ENCODE measurements at places on chromosomes 12 and 14. TPM values are rescaled to one million over a fixed set of nuclear protein-coding genes. Genes with fewer than 3 reads are reported as not detected.
A peak's percentile ranks its signal among the peaks of the same experiment; 100 is the strongest.

GRCh38 chr14:99971087-99971940 lies 93.9 kb upstream of the EVL start:
- peak; percentile 90 for DNase-seq

DNA sequence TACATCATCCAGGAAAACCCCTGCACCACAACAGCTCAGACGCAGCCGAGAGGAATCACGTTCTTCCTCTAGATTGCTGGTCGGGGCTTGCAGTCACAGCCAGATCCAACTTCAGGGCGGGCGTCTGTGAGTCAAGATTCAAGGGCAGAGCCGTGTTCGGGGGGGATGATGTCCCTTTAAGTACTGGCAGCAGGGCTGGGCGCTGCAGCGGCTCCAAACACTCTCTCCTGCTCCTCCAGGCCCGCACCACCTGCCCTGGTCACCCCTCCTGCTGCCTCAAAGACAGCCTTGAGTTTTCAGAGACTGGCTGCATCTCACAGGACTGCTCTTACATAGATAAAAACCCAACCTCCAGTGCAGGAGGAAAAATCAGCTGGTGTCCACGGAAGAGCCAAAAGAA lies 68.3 kb downstream of the KDM2B start:
- no peak for DNase-seq

DNA sequence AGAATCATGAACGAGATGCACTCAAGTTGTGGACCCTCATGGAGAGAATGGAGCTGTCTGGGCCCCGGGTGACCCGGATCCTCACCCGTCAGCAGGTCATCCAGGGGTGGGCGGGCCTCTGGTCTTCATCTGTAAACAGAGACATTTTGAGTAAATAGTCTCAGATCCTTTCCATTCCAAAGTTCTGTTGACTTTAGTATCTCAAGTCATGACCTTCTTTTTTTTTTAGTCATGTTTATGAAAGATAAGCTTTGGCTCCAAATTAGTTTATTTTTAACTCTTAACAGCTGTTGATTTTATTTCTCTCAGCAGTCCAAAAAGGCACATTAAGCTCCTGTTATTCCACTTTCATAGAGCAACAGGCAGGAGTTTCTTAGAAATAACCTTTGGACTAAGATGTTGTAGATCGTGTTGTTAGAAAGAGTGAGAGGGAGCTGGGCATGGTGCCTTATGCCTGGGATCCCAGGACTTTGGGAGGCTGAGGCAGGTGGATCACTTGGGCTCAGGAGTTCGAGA lies 48.9 kb upstream of the AMN start:
- no peak for DNase-seq

- DNase-seq, result no peak
Measured at GRCh38 chr12:2832550-2833127, 2.2 kb downstream of the NRIP2 start.

DNA sequence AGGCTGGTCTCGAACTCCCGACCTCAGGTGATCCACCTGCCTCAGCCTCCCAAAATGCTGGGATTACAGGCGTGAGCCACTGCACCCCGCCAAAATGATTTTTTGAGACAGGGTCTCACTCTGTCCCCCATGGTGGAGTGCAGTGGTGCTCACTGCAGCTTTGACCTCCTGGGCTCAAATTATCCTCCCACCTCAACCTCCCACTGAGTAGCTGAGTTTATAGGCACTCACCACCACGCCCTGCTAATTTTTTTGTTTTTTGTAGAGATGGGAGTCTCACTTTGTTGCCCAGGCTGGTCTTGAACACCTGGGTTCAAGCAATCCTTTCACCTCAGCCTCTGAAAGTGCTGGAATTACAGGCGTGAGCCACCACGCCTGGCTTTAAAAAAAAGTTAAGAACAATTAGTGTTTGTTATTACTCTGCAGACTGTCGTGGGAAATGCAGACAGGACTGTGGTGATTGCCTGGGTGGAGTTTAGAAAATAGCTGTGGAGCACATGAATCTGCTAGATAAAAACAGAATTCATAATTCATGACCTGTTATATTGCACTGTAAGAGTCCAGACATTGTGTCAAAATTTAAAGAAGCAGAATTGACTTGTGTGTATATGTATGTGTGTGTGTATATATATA lies 9.2 kb upstream of the COX6A1 start:
- DNase-seq, result no peak

DNA sequence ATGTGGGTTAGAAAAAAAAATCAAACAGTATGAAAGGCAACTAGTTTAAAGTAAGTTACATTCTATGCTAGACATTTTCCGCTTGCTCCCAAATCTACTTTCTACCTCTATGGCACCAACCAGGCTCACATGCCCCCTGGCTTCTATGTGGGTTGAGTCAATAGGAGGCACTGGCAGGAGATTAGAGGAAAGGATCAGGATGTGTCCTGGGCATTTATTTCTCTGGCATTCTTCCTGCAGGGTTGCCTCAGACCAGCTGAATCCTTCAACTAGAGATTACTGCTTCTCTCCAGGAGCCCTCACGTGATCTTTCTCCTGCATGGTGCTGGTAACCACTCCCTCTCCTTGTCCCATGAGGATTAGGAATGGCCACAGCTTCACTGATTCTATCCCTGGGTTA lies 14.9 kb upstream of the CCDC60 start:
- no peak for DNase-seq

The WNT5B gene
- 3.6 TPM for polyA plus RNA-seq

DNA sequence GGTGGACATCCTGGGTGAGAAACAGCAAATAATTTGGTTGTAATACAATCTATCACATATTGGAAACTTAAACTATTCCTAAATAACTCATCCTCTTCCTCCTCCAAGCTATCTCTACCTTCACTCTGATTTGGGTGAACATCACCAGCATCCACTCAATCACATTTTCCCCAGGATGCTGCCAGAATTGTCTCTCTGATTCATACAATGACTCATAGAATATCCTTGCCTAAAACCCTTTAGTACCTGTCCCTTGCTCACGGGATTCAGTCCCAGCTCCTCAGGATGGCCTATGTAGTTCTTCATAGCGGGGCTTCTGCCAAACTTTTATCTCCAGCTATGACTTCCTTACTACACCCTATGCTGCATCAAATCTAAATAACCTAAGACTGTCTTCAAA lies 146.8 kb downstream of the EMP1 start:
- no peak for DNase-seq

- no peak for DNase-seq
Measured at GRCh38 chr14:86464341-86464740, 934.4 kb downstream of the FLRT2 start.

GRCh38 chr14:30445011-30445793 lies 113.8 kb upstream of the G2E3 start:
- no peak for DNase-seq

The FBLN5 gene
- polyA plus RNA-seq, result 43.1 TPM

The DAO gene
- not detected for polyA plus RNA-seq

GRCh38 chr12:120037851-120038250 lies 48.8 kb downstream of the BICDL1 start:
- no peak for DNase-seq

The IFNG gene
- polyA plus RNA-seq, result 0.22 TPM

The ABHD12B gene
- polyA plus RNA-seq, result 1.0 TPM

The KLRC3 gene
- polyA plus RNA-seq, result 0.22 TPM

GRCh38 chr14:90308561-90308960 lies 23.2 kb downstream of the NRDE2 start:
- DNase-seq, result no peak

The DPPA3 gene
- not detected for polyA plus RNA-seq

The SMCO2 gene
- polyA plus RNA-seq, result 0.33 TPM

The SERPINA3 gene
- polyA plus RNA-seq, result 100 TPM

The SDS gene
- 8.4 TPM for polyA plus RNA-seq

GRCh38 chr14:76348898-76349297 lies 27.0 kb upstream of the ESRRB start:
- DNase-seq, result peak; percentile 6

GRCh38 chr14:91841065-91841464 lies 26.3 kb downstream of the TC2N start:
- DNase-seq, result no peak

DNA sequence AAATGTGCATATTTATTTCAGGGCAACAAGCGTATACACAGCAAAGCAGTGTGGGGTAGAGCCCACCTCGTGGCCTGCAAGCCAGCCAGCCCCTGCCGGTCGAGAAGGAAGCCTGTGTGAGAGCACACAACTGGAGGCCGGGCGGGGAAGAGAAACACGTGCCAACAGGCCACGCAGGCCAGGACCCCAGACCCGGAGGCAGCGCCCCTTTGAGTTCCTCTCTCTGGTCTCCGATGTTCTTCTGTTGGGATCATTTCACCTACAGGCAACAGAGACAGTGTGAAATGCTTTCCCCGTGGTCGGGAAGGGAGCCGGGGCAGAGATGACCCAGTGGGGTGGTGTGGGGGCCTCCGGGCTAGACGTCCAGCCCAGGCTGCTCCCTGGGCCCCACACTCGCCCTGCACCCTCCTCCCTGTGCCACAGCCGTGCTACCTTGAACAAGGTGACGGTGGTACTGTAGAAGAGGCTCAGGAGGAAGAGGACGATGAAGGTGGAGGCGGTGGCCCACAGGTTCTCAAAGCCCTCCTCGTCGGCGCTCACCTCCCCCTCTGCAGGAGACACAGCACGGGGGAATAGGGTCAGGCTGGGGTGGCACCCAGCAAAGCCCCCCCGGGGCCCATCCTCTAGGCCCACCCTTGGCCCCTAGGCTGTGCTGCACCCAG lies 325.5 kb downstream of the TMEM121 start:
- DNase-seq, result no peak

GRCh38 chr12:75611041-75611440 lies 99.6 kb upstream of the KRR1 start:
- no peak for DNase-seq

DNA sequence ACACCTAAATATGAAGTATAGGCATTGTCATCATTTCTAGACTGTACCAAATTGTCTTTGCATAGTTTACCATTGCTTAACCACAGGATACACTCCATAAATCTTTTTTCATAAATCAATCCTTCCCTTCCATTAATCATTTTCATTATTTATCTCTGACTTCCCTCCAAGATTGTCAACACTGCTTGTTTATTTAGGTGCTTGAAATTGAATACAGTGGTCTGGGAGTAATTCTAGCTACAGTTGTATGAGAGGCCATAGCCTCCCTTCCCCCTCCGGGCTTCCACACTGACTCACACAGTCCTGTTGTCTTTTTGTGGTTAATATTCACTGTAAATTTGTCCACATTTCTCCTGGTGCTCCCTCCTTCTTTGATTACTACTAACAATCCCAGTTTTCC lies 114.2 kb upstream of the ARID2 start:
- DNase-seq, result no peak

- DNase-seq, result peak; percentile 41
Measured at GRCh38 chr14:105161309-105161708, 7.3 kb downstream of the JAG2 start.

The IL23A gene
- polyA plus RNA-seq, result 4.0 TPM

DNA sequence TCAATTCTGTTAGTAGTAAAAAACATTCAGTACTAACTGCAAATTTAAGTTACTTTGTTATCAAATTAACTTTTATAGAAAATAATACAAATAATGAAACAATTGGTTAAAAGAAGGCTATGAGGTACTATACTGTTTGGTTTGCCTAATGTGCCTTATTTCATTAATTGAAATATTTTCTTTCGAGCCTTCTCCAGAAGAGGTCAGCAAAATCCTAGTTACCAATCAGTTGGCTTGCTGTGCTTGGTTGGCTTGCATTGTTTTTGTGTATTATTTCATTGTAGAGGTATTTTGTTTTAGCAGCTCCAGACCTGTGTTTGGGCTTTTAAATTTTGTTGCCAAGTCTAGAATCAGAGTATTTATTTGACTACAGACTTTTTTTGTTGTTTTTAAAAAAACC lies 68.5 kb downstream of the AEBP2 start:
- no peak for DNase-seq

The SYT1 gene
- polyA plus RNA-seq, result 0.05 TPM

- DNase-seq, result no peak
Measured at GRCh38 chr12:132210223-132211055, 66.2 kb downstream of the NOC4L start.

The P2RX7 gene
- polyA plus RNA-seq, result 11.4 TPM

GRCh38 chr12:66617991-66618390 lies 60.9 kb downstream of the GRIP1 start:
- DNase-seq, result no peak

- DNase-seq, result no peak
Measured at GRCh38 chr12:117884161-117884560, 84.6 kb downstream of the KSR2 start.

DNA sequence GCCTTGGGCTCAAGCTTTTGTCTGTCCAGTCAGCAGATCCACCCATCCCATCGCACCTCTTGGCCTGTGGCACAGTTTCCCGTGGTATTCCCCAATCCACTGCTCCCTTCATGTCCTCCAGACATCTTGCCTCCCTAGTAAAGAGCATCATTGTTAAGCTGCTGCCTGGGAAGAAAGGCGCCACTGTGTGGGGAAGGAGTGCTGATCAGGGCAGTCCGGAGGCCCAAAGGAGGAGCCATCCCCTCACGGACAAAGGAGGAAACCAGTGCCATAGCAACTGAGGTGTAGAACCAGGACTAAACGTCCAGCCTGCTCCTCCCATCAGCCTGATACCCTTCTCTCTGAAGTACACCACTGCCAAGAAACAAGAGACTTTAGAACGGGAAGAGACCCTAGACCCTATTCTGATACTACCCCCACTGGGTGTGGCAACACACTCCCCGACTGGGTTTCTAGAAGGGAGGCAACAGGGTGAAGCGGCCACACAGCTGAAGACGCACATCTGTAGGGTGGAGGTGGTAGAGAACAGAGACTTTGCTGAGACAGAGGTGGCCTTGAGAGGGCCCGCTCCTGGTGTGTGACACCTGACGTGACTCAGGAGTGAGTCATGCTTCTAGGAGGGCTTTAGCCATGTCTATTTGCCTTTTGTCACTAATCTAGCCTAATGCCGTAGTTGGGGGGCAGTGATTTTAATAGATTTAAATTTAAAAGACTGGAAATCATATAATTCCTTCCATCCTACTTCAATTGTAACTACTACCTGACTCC lies 185.0 kb downstream of the DPF3 start:
- DNase-seq, result no peak

DNA sequence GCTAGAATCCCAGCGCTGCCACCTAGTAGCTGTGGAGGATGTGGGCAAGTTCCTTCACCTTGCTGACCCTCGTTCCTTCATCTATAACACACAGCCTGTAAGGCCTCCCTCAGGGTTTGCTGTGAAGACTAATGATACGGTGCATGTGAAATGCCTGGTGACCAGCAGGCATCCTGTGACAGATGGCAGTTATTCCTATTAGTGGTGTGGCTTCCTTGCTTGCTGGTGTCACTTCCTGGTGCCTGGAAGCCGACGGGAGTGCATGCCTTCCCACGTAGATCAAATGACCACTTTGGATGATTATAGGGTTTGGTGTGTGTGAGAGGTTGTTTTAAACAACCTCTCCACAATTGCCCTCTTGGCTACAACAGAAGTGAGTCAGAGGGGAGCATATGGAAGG lies 894.9 kb downstream of the VRK1 start:
- no peak for DNase-seq

The SLCO1B1 gene
- polyA plus RNA-seq, result not detected

The MCRS1 gene
- 48.0 TPM for polyA plus RNA-seq

- DNase-seq, result no peak
Measured at GRCh38 chr12:11768233-11768965, 118.9 kb downstream of the ETV6 start.

The GALNT4 gene
- polyA plus RNA-seq, result 3.0 TPM

The FSCB gene
- not detected for polyA plus RNA-seq

The BAZ1A gene
- 17.2 TPM for polyA plus RNA-seq
